NCI-H2171 treated with DMSO at 0.1 percent for 48 hours (cell line): ENCODE measurements at places on chromosomes 6 and 20.

GRCh38 chr6:94464018-94464510, 1044.7 kb upstream of the EPHA7 start:
- no peak for DNase-seq

DNA sequence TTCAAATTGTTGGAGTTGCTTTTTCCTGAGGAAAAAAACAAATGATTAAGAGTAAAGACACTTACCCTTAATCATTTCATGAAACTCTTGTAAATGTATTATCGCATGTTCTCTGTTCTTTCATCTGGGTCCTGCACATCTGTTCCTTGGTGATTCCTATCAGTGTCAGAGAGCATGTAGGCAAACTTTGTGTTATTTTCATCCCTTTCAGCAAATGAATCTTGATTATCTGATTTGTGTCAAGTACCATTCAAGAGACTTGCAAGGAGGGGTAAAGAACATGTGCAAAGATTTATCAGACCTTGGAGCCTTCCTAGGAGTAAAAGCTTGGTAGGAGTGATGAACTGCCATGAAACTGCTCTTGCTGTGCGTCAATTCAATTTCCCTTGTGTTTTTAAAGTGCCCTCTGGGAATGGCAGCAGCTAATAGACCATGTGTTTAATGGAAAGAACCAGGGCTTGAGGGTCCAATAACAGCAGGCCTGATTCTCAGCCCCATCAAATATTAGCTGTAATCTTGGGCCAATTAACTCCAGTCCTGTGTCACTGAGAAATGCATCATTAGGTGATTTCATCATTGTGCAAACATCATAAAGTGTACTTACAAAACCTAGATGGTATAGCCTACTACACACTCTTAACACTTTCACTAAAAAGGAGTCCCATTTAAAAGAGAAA, 118.9 kb upstream of the CEP85L start:
- DNase-seq = peak; percentile 63

- DNase-seq = no peak
These were observed 534.7 kb downstream of the PHF3 start for GRCh38 chr6:64170316-64170715.

- DNase-seq = no peak
These were observed 207.2 kb downstream of the PHACTR1 start for GRCh38 chr6:12923644-12924235.

- DNase-seq = no peak
These were observed 448.8 kb upstream of the CITED2 start for GRCh38 chr6:139823099-139823807.

- DNase-seq = no peak
These were observed 74.6 kb downstream of the UTRN start for GRCh38 chr6:144359783-144360182.

GRCh38 chr6:39294133-39294532, 20.1 kb downstream of the KCNK17 start:
- DNase-seq = no peak

DNA sequence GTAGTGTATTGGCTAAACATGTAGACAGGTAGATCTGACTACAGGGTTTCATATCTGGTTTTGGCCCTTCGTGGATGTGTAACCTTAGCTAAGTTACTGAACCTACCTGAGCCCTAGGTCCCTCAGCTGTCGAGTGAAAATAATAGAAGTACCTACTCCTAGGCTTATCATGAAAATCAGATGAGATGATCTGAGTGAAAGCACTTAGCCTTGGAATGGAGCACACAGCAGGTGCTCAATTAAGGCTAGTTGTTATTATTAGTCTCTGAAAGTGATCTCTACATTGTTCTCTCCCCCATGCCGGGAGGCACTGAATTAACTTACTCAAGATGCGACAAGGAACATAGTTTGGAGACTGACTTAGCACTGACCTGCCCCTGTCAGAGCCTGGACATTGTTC, 174.7 kb upstream of the ZNF217 start:
- no peak for DNase-seq

DNA sequence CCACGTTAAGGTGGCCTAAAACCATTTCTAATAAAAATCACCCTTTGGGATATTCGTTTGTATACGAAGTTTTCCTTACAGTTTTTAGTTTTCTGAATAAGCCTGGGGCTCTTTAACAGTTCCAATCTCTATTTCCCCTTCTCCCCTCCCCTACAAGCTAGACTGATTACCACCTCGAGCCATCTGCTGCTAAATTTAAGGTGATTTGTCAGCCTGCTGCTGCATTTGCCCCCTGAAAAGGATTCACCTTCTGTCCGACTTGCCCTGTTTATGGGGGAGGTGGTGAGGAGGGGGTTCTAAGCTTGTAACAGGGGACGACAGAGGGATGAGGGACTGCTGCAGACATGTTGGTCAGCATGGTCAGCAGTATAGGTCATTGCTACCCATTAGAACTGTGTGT, 146.3 kb downstream of the JARID2 start:
- DNase-seq = peak; percentile 86

- peak; percentile 64 for DNase-seq
These were observed 41.2 kb upstream of the MTRF1L start for GRCh38 chr6:153043719-153044118.

DNA sequence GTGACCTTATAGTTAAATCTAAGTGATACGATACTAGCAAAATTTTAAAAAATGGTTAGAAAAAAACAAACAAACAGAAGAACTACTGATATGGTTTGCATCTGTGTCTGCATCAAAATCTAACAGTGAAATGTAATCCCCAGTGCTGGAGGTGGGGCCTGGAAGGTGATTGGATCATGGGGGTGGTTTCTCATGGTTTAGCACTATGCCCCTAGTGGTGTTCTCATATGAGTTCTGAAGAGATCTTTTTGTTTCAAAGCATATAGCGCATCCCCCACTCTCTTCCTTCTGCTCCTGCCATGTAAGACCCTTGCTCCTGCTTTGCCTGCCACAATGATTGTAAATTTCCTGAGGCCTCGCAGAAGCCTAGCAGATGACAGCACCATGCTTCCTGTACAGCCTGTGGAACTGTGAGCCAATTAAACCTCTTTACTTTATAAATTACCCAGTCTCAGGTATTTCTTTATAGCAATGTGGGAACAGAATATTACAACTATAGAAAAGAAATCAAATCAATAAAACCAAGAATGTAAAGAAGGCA, 5.4 kb downstream of the FBXL4 start:
- DNase-seq = no peak

DNA sequence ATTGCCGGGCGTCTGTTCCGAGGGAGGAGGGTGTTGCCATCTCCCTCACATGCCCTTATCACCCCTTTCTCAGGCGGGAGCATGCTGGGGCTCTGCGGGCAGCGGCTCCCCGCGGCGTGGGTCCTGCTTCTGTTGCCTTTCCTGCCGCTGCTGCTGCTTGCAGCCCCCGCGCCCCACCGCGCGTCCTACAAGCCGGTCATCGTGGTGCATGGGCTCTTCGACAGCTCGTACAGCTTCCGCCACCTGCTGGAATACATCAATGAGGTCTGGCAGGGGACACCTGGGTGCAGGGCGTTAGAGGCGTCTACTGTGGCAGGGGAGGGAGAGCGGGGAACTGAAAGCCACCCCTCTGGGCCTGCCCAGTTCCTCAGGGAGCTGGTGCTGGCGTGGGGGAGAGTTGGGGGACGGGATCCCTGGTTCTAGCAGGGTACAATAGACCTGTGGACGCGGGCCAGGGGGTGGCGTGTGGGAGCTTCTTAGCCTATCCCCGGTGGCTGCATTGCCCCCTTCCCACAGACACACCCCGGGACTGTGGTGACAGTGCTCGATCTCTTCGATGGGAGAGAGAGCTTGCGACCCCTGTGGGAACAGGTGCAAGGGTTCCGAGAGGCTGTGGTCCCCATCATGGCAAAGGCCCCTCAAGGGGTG, 697 bp downstream of the PPT2 start:
- DNase-seq = peak; percentile 69

DNA sequence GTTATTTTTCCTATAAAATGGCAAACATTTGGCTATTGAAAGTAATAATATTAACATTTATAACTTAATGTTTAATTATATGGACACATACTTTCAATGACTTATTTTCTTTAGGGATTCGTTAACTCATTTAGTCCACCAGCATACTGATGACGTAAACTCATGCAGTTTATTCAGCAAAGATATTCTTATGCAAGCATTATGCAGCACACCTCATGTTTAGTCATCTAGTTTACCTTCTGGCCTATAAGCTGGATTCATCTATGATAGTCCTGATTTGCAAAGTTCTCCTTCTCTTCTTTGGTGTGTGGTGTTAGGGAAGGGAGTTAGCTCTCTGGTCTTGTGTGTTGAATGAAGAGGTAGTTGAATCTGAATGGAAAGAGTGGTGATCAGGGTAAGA, 60.0 kb downstream of the OR2J2 start:
- no peak for DNase-seq

GRCh38 chr20:51106011-51106410, 83.1 kb upstream of the KCNG1 start:
- no peak for DNase-seq

- DNase-seq = no peak
These were observed 474 bp downstream of the TSBP1 start for GRCh38 chr6:32371229-32371628.

DNA sequence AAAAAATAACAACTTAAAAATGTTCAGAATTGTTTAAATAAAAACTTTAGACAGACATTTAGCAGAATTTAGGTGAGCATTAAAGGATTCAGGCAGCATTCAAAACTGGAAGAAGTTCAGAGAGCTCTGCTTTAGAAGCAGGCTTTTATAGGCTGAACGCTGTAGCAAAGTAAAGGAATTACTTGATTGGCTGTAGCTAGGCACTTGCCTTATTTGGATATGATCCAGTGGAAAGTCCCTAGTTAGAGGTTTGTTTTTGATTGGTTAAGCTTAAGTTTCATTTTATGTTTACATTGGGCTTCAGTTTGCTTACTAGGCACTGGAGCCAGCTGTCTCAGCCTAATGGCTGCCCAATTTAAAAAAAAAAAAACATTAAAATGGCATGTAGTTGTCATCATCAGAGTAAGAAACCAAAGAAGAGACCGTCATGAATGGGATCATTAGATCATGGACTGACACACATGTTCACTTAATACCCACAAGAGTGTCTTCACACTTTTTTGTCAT, 65.1 kb downstream of the CBFA2T2 start:
- peak; percentile 100 for DNase-seq

DNA sequence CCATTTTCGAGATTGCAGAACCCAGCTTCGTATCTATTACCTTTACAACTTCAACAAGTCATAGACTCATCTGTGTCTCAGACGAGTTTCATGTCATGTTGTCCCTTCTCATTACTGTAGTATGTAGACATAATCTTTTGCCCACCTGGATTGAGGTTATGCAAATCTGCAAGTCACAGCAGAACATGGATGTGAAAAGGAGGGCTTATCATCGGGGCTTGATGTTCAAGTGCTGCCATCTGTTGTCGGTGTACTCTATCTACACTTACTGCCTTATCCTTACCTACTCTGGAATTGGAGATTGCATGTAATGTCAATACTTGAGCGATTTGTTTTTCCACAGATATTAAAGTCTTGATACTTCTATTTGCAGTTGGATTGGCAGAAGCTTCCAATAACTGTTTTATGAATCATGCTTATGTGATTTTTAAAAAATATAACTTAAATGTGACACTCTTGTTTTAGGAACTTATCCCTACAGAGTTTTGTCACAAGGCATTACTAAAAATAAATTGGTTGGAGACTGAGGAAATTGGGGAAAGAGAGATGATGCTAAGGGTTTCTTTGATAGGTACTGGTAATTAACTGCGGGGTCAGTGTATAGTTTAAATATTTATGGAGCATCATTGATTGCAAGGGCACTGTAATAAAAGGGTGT, 3.0 kb upstream of the GOPC start:
- DNase-seq = peak; percentile 82

- DNase-seq = no peak
These were observed 214.6 kb upstream of the CNR1 start for GRCh38 chr6:88380618-88381288.

DNA sequence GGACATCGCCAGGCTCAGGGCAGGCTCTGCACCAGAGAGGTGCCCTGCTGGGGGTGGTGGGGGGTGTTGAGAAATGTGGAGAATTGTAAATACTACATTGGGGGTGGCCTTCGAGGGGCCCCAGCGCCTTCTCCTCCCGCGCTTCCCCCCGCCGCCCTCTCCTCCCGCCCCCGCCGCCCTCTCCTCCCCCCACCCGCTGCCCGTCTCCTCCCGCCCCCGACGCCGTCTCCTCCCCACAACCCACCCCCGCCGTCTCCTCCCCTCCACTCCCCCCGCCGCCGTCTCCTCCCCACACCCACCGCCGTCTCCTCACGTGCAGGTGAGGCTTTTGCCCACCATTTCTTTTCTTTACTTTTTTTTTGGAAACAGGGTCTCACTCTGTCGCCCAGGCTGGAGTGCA, 1.5 kb upstream of the SRMS start:
- DNase-seq = no peak

DNA sequence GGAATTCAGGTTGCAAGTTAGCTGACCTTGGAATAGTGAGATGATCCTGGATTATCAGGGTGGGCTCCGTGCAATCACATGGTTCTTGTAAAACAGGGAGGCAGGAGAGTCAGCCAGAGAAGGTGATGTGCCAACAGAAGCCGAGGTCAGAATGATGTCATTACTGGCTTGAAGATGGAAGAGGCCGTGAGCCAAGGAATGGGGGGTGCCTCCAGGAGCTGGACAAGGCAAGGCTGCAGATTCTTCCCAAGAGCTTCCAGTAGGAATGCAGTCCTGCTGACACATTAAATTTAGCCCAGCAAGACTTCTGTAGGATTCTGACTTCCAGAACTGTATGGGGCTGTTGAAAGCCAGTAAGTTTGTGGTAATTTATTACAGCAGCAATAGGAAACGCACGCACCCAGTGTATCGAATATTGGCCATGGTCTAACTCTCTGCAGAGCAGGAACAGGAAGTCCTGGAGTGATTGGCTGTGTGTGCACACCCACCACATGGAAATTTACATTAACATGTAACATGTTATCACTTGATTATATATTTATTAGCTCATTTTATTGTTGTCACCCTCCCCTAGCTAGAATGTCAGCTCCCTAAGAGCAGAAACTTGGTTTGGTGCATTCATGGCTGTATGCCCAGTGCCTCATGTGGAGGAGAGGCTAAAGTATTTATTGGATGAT, 19.1 kb downstream of the SLC24A3 start:
- DNase-seq = no peak

- DNase-seq = peak; percentile 62
These were observed 771 bp downstream of the ARFRP1 start for GRCh38 chr20:63706852-63707557.

GRCh38 chr6:122833021-122833491, 44.0 kb downstream of the SMPDL3A start:
- peak; percentile 26 for DNase-seq

DNA sequence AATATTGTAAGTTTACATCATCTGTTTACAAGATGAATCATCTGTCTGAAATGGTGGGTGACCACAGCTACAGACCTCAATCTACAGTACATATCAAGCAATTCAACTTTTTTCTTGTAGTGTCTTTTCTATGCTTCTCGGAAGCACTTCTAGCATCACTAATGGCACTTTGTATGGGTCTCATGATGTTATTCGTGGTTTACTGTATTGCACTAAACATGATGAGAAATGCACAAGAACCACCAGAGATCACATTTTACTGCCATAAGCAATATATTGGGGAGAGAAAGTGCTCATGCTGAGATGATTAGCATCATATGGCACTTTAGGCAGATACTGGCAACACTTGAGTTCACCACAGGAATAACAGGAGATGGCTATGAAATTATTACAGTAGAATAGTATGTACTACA, 15.4 kb upstream of the BTBD3 start:
- DNase-seq = peak; percentile 72

GRCh38 chr6:116877743-116878142, 701 bp downstream of the RFX6 start:
- peak; percentile 17 for DNase-seq

- DNase-seq = no peak
These were observed 9.6 kb downstream of the GMEB2 start for GRCh38 chr20:63617092-63617875.

- no peak for DNase-seq
These were observed 42.1 kb upstream of the FAM83D start for GRCh38 chr20:38883981-38884733.
